Effector memory CD4-positive, alpha-beta T cell (primary cell): ENCODE measurements at places on chromosomes 2 and 18.

DNA sequence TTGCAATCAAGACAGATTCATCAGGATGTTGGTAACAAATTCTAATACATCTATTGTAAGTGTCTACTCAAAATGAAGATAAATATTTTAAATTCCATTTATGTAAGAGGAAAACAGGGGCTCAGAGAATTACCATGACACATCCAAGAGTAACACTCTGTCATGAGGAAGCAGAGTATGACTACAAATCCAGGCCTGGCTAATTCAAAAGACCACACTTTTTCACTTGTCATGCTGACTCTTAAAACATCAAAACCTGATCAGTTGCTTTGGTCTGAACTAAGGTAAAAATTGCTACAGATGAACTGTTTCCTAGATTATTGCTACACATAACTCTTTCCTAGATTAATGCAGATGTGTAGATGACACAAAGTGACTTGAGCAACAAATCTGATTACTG, 880.6 kb downstream of the TSN start:
- DNase-seq, result no peak

GRCh38 chr2:39697454-39697853, 31.7 kb downstream of the TMEM178A start:
- no peak for DNase-seq

GRCh38 chr18:3885209-3885792, 435.3 kb downstream of the TGIF1 start:
- DNase-seq, result no peak

GRCh38 chr18:4385876-4386275, 69.2 kb downstream of the DLGAP1 start:
- no peak for DNase-seq

- no peak for DNase-seq
Measured at GRCh38 chr2:237388036-237388435, 25.9 kb downstream of the COL6A3 start.

GRCh38 chr2:187504312-187504921, 49.8 kb downstream of the TFPI start:
- no peak for DNase-seq

GRCh38 chr2:235230821-235231601, 262.8 kb upstream of the AGAP1 start:
- no peak for DNase-seq

GRCh38 chr2:237427769-237428506, 14.0 kb upstream of the COL6A3 start:
- peak; percentile 18 for DNase-seq

- DNase-seq, result no peak
Measured at GRCh38 chr18:57343833-57344232, 8.5 kb upstream of the ST8SIA3 start.

DNA sequence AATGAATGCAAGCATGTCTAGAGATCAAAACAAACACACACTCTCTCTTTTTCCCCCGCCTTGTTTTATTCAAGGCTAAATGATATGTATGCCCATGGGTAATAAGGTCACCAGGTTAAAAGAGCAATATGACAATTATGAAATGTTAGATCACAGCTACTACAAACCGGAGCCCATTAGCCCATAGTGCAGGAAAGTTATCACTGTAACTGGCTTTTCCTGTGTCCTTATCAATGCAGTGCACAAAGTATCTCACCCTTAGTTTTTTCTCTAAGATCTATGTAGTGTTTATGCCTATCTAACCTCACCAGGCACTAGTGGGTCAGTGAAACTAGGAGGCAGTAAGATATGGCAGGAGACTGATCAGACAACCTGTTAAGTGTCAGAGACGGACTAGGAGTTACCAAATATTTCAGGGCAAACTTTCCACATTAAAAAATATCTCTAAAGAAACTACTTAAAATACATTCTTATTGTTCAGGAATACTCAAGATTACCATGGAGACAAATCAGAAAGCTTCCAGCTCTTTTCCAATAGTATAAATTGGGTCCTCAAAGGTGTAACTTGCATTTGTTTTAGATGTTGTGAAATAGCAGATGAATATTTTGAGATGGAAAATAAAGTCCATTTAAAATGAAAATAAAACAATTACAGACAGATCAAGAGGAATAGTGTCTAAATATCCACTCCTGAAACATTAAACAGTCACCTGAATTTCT, 282.2 kb downstream of the EXOC6B start:
- DNase-seq, result no peak

- DNase-seq, result no peak
Measured at GRCh38 chr2:176669398-176670174, 400.3 kb downstream of the MTX2 start.

DNA sequence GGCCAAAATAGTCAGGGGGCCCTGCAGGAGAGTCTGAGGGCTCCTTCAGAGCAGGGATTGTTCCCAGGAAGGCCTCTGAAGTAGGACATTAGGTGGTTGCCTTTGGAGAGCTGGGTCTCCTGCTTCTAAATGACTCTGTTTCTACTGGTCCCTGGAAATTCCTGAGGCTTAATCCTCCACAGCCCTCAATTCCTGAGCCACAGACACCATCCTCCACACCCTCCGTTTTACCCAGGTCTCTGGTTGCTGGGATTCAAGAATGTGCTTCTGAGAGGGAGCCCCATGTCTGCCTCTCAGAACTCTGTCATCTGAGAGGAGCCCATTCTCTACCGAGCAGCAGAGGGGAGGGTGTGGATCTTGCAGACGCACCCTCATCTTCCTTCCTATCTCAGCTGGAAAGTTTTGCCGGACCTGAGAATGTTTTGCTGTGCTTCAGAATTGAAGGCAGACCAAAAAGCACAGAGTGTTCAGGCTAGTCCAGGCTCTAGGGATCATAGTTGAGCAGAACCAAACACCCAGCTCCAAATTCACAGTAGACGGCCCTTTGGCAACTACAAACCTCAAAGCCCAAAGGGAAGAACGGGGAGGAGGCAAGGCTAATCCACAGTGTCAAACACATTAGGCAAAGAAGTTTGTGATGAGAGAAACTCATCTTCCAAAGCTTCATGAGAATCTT, 8.1 kb downstream of the VIT start:
- no peak for DNase-seq

- DNase-seq, result no peak
Measured at GRCh38 chr2:176483476-176483875, 214.2 kb downstream of the MTX2 start.

DNA sequence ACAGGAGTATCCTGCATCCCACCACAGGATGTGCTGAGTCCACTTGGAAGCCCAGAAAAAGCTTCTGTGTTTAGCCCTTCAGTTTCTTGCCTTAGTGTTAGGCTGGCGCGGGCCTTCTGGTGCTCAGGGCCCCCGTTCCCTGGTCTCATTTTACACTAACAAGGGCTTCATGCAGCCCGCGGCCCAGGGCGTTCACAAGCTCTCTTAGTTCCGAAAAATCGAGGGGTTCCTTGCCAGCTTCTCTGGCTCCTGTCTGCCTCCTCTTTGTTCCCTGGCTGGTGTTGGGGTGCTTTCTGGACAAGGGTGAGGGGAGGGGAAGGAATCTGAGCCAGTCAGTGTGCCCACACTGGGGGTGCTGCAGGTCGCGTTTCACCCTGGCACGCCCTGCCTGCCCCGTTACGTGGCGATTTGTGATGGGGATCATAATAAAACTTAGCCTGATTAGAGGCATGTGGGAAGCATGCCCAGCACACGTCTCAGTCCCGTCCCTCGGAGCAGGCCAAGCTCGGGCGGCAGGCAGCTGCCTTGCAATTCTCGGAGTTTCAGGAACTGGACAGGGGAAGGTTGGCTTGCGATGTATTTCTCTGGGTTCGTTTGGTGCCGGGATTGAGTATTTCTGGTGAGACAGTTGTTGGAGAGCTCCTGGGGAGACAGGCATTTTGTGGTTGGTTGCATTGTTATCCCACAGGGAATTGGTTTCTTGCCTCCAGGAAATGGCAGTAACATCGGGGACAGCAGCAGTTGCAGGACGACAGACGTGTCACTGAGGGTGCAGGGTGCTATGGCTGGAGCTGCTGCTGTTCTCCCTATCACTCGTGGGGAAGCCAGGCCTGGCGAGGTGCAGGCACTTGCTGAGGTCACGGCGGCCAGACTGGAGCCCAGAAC, 22.9 kb downstream of the SH3BP4 start:
- DNase-seq, result no peak

- DNase-seq, result no peak
Measured at GRCh38 chr2:28216331-28216730, 176.3 kb upstream of the FOSL2 start.

GRCh38 chr18:60649842-60650536, 277.4 kb upstream of the MC4R start:
- no peak for DNase-seq

GRCh38 chr2:164881524-164881923, 39.9 kb upstream of the COBLL1 start:
- DNase-seq, result no peak

DNA sequence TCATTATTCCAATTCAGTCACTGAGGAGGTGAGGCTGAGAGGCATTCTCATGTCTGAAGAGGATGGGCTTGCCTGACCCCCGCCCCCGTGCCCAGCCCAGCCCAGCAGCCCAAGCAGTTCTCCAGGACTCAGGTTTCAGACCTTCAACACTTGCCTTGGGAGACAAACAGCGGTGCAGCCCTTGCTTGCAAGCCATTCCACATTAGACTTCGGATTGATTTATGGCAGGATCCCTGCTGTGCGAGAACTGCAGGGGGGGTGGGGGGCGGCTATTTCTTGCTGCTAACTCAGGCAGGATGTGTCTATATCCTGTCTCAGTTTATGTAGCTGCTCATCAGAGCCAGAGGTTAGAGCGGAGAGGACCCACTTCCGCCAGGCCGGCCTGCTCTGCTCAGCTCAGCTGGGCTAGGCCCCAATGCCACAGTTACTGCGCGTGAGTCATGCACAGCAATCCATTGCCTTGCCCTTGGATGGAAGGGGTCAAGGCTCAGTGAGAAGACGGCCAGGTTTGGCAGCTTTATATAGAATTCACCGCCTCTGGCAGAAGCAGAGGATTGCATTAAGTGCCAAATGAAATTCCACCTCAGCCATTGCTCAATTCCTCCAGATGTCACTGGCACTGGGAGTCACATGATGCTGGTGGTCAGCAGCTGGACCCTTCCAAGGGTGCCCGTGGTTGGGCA, 1.8 kb downstream of the GYPC start:
- peak; percentile 63 for DNase-seq

- no peak for DNase-seq
Measured at GRCh38 chr2:100606726-100607343, 44.0 kb downstream of the PDCL3 start.

GRCh38 chr2:123363826-123364225, 661.3 kb upstream of the CNTNAP5 start:
- no peak for DNase-seq

DNA sequence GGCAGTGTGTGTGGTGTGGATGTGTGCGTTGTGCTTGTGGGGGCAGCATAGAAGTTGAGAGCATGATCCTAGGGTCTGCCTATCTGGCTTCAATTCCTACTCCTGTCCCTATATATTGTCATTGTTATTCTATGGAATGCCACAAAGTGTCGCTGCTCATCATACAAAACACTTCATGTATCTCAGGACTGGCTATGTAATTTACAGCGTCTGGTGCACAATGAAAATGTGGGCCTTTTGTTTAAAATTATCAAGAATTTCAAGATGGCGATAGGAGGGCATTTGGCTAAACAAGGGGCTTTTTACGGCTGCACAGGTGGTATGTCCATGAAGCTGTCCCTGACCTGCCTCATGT, 3.4 kb downstream of the SERPINB2 start:
- DNase-seq, result no peak

- no peak for DNase-seq
Measured at GRCh38 chr2:235685024-235685721, 191.3 kb downstream of the AGAP1 start.

- no peak for DNase-seq
Measured at GRCh38 chr2:180289627-180290026, 282.5 kb upstream of the CWC22 start.

DNA sequence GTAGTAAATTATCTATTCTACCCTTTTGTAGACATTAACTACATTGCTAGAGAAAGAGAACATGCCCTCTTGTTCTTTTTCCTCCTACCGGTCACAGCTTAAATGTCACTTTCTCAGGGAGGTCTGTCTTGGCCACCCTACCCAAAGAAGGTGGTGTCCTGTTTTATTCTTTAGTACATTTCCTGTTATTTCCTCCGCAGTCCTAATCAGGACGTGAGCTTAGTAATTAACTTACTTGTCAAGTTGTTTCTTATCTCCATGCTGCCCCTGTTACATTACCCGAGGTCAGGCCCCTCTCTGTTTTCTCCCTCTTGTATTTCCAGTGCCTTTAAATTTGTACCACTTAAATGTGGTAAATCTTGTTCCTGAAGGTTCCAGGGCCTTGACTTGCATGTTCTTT, 73.7 kb upstream of the RMDN2 start:
- DNase-seq, result peak; percentile 0

- no peak for DNase-seq
Measured at GRCh38 chr2:200095436-200095835, 140.1 kb downstream of the MAIP1 start.

GRCh38 chr2:112731479-112731878, 10.7 kb downstream of the NT5DC4 start:
- no peak for DNase-seq

- no peak for DNase-seq
Measured at GRCh38 chr2:147630585-147630984, 214.2 kb upstream of the ACVR2A start.

DNA sequence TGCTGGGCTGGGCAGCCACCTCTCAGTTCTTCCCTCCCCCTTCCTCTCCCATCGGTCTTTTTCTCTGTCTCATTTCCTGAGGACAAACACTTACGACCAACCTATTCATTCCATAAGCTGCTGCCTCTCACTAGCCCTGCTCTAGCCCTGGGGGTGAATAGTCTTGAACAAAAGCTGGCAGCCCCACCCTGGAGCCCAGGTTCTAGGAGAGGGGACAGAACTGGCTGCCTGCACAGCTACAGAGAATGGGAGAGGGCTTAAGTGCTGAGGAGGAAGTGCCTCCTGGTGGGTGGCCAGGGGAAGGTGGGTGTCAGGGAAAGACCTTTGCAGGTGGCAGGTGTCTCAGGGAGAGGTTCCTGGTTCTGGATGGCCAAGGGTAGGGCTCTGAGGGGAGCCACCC, 22.8 kb downstream of the ANO7 start:
- no peak for DNase-seq

DNA sequence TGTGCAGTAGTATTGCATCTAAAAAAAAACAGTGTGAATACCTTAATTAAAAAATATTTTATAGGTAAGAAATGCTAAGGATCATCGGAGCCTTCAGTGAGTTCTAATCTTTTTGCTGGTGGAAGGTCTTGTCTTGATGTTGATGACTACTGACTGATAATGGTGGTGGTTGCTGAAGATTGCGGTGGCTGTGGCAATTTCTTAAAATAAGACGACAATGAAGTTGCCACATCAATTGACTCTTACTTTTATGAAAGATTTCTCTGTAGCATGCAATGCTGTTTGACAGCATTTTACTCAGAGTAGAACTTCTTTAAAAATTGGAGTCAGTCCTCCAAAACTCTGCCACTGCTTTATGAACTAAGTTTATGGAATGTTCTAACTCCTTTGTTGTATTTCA, 36.2 kb downstream of the GLS start:
- DNase-seq, result no peak

DNA sequence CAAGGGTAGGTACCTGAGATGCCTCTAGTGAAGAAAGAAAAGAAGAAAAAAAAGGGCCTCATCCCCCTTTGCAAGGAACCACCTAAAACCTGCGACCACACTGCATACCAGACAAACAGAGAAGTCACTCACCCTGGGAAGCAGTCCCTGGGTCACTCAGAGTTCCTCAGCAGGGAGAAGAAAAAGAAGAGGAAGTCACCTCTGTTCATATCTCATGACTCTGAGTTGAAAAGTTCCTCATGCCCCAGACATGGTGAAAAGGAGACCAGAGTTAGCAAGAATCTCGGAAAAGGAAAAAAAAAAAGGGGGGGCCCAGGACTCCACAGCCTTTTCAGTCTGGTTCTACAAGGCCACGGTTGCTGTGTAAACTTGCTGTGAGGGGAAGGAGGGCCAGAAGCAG, 478.4 kb upstream of the NRXN1 start:
- no peak for DNase-seq

- peak; percentile 76 for DNase-seq
Measured at GRCh38 chr2:174778085-174778981, 14.1 kb upstream of the CHRNA1 start.
